H1 (cell line): ENCODE measurements at places on chromosomes 7 and 10.
A peak's percentile ranks its signal among the peaks of the same experiment; 100 is the strongest.

DNA sequence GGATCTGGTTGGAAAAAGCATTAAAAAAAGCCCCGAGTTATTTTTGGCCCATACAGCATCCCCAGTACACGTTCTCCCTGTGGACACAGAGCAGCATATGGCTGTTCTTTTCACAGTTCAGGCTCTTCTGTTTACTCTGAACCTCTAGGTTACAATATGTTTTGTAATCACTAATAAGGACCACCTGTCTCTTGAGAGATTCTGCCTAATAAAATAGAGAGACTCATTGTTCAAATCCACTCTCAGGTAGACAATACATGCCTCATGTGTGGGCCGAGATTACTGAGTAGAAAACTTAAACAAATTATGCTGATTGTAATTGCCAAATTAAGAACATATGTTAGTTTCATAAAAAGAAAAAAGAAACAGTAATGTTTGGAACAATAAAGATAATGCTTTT lies 647.7 kb downstream of the GRM8 start:
- DNase-seq = no peak

- DNase-seq = peak; percentile 42
Observed at GRCh38 chr7:1704811-1705738, 35.0 kb downstream of the ELFN1 start.

- DNase-seq = peak; percentile 77
Observed at GRCh38 chr7:51315393-51316261, 982 bp downstream of the COBL start.

- DNase-seq = no peak
Observed at GRCh38 chr7:104934665-104935064, 79.3 kb upstream of the KMT2E start.

- DNase-seq = no peak
Observed at GRCh38 chr7:43877968-43878864, 8.9 kb upstream of the MRPS24 start.

DNA sequence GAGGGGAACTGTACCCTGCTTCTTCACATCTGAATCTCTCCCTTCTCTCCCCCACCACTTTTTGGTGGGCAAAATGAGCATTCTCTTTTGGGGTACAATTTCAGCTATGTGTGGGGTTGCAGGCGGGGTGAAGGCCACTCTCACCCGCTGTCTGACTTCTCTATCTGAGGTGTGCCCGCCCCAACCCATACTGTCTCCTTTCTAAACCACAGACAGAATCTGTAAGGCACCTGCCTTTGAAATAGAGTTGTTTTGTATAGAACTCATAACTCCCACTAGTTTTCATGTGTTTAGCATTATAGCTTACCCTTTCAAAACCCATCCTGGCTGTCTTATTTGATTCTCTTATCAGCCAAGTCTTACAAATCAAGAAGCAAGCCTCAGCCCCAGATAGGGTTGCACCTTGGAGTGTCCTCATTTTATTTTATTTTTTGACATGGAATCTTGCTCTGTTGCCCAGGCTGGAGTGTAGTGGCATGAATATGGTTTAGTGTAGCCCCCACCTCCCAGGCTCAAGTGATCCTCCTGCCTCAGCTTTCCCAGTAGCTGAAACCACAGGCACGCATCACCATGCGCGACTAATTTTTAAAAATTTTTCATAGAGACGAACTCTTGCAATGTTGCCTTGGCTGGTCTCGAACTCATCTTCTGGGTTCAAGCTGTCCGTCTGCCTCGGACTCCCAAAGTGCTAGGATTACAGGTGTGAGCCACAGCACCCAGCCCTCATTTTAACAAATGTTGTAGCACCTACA lies 11.9 kb downstream of the TSPAN14 start:
- no peak for DNase-seq

DNA sequence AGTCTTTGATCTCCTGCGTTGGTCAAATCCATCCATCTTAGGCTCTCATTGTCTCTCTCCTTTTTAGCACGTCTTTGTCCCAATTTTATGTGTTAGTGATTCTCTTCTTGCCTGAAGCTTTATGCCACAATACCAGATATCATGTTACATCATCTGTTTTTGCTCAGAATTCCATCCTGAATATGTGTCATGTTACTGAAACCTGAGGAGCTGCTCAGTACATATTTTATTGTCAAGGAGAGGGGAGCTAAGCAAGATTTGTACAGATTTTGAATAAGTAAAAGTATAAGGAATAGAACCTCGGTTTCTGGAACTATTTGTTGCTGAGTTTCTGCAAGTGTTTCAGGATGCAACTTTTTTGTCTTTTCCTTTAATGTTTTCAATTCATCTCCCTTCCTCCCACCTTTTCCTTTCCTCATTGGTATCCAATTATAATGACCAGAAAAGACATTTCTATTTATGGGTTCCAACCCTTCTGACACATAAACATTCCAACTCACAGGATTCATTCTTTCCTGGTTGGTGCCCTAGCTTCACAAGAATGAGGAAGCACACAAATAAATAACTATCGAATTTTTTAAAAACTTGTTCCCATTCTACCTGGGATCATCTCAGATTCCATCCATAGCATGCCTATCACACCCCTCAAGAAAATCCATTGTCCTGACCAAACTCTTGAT lies 291.8 kb downstream of the CRPPA start:
- DNase-seq = no peak

GRCh38 chr7:76998285-76998589 lies 33.9 kb downstream of the SPDYE17 start:
- no peak for DNase-seq

DNA sequence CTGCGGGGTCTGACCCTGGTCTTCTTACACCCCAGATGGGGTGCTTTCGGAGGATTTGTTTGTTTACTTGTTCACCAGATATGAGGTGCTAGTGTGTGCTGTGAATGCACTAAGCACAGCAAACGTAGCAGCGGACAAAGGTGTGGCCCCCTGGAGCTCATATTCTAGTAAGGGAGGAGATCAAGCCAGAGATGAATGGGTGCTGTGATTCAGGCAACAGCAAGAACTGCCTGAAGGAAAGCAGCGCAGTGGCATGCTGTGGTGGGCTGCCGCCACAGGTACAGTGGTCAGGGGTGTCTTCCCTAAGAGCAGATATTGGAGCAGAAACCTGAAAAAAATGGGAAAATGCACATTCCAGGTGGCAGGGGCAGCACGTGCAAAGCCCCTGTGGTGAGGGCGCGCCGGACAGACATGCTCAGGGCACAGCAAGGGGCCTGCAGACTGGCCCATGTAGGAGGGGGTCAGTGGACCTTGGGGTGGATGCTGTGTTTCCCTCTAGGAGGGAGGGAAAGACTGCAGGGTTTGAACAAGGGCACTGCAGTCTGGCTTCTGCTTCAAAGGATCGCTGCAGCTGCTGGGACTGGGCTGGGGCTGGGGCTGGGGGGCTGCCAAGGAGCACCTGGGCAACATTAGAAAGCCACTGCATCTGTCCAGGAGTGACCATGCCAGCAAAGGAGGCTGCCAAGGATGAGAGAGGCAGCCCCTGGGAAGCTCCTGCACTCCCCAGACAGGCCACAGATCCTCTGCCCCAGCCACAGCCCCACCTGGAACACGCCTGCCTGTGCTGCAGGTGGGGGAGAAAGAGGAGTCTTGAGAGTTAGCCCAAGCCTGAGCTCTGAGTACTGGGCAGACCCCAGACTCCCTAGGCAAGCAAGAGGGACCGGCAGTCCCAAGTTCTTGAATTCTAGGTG lies 927 bp upstream of the DEPP1 start:
- no peak for DNase-seq

- no peak for DNase-seq
Observed at GRCh38 chr7:66421830-66422475, 206.7 kb upstream of the KCTD7 start.

DNA sequence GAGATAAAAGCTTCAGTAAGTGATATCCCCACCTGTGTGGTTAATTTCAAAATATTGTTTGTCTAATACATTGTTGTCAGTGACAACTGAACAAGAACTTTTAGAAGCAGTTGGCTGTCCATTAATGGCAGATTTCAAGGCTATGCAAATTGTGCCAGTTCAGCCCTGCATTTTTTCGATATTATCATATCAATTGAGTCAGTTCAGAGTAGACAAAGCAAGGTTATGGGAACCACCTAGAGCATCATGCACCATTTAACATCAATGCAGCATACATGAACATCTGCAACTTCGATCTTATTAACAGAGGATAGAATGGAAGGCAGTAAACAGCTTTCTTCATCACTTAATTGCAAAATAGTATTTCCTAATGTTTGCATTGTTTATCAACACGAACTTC lies 180.7 kb upstream of the KAT6B start:
- no peak for DNase-seq

DNA sequence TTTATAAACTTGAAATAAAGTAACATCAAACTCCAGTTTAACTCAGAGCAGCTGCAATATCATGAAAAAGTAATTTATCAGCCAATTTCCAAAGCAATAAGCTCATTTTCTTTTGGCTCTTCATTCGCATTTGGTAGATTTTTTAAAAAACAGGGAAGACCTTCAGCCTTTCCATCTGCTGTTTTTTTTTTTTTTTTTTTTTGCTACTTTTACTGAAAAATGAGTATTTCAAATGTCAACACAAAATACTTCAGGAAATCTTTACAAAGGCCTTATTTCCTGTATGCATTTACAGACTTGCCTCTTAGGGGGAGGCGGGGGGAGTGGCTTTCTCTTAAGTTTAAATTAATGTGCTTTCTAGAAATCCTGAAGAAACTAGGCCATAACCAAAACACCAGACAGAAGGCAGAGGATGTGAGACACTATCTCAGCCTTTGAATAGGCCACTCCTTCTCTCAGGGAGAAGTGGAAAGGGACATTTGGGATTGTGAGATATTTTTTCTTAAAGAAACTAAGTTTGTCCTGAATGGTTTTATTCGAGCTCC lies 91.8 kb downstream of the COL28A1 start:
- no peak for DNase-seq

DNA sequence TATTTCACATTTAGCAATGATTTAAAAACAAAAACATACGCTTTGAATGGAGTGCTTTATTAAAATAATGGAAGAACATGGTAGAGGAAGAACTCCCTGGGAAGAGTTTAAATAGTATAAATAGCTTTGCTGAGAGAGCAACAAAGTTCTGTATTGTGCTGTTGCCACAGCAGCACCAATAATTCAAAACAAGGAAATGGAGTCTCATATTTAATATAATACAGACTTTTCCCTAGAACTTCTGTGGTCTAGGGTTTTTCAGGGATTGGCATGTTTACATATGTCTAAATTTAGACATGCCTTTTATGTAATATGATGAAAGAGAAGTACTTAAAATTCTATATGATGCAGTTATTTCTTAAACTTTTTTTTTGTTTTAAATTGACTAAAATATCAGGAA lies 217.2 kb upstream of the HDAC9 start:
- no peak for DNase-seq

DNA sequence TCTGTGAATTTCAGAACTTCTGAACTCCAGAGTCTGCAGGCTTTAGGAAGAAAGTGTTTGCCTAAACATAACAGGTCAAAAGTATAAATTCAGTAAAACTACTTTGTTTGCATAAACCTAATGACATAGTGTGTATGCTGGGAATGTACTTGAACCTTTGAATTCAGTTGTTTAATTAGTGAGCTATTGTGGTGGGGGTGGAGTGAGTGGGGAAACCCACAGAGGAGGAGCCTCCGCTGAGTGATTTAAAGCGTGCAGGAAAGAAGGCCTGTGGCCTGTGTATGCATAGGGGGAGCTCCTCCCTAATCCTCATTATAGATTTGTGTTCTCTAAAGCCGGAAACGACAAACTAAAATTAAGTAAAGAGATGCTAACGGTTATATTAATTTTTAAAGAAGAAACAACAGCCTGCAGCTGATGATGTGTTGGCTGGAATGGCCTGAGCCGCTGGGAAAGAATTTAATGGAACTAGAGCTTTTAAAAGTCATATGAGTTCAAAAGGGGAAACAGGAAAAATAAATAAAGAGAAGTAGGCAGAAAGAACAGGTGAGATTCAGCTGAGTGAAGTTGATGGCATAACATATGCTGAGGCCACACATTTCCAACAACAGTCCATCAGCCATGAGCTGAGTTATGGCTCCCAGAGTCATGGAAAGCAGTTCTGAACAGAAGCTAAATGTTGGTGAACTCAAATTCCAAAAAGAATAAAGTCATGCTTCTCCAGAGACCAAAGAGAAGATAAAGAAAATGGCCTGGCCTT lies 595.0 kb downstream of the GRM8 start:
- no peak for DNase-seq

- DNase-seq = no peak
Observed at GRCh38 chr7:30309842-30310435, 25.5 kb downstream of the ZNRF2 start.

DNA sequence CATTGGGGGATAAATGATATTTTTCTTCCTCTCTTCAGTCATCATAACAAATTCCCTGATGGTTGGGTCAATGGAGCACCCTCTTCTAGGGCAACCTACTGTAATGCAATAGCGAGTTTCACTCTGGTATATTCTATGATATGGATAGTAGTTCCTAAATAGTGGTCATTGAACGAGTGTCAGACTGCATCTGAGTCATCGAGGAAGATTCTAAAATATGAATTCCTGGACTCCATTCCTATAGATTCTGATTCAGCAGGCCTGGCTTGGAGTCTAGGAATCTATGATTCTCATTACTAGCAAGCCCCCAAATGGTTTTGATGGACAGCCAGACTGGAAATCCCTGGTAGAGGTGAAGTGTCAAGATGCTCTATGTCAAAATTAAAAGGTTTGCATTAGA lies 254.5 kb downstream of the BUB3 start:
- no peak for DNase-seq

- no peak for DNase-seq
Observed at GRCh38 chr7:111229181-111229740, 138.3 kb downstream of the LRRN3 start.

DNA sequence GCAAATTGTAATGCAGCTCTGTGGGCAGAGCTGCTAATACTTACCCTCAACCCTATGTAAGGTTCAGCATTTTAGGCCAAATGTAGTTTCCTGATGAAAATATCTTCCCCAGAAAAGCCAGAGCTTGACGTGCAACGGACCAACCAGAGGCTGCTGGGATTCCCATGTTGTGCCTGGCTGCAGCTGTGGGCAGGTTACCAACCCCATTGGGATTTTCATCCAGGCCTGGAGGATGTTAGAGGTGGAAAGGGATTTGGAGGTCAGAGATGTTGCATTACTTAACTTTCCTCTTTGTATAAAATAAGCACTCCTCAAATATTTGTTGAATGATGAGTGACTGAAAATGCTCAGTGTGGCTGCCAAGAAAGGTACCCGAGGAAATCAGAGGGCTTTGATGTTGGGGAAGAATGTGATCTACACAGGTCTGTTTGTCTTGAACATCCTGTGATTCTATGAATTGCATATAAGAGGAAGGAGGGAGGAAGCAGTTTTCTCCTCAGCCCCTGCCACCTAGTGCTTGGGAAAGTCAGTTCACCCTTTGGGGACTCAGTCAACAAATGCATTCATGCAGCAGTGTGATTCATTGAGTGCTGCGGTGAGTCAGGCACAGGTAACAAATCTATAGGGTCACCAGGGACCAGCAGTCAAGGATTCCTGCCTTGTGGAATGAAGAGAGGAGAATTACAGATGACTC lies 487.2 kb downstream of the RPS24 start:
- DNase-seq = peak; percentile 25

- no peak for DNase-seq
Observed at GRCh38 chr7:108805808-108806397, 236.2 kb downstream of the DNAJB9 start.
